ENCODE measurements at places on chromosomes 6 and 20.
A peak's percentile ranks its signal among the peaks of the same experiment; 100 is the strongest.

GRCh38 chr6:105304825-105305224 lies 98.1 kb downstream of the PREP start:
- DNase-seq = no peak

DNA sequence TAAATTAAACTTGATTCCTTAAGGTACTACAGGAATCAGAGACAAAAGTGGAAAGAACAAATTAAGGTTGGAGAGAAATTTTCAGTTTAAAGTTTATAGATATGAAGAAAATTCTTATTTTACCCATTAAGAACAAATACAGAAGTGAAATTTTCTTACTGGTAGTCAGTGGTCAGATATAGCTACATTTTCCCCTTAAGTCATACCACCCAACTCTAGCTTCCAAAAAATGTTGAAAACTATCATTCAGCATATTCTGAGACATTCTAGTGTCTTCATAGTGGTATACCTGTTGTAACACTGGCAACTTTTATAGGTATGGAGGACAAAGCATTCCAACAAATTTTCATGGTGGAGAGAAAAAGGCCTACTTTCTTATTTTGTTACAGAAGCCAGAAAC lies 15.6 kb upstream of the SUMO4 start:
- DNase-seq = no peak

- DNase-seq = no peak
These were observed 552.3 kb downstream of the KIF16B start for GRCh38 chr20:16020971-16021370.

- no peak for DNase-seq
These were observed 86.4 kb downstream of the OPRM1 start for GRCh38 chr6:154125421-154125820.

DNA sequence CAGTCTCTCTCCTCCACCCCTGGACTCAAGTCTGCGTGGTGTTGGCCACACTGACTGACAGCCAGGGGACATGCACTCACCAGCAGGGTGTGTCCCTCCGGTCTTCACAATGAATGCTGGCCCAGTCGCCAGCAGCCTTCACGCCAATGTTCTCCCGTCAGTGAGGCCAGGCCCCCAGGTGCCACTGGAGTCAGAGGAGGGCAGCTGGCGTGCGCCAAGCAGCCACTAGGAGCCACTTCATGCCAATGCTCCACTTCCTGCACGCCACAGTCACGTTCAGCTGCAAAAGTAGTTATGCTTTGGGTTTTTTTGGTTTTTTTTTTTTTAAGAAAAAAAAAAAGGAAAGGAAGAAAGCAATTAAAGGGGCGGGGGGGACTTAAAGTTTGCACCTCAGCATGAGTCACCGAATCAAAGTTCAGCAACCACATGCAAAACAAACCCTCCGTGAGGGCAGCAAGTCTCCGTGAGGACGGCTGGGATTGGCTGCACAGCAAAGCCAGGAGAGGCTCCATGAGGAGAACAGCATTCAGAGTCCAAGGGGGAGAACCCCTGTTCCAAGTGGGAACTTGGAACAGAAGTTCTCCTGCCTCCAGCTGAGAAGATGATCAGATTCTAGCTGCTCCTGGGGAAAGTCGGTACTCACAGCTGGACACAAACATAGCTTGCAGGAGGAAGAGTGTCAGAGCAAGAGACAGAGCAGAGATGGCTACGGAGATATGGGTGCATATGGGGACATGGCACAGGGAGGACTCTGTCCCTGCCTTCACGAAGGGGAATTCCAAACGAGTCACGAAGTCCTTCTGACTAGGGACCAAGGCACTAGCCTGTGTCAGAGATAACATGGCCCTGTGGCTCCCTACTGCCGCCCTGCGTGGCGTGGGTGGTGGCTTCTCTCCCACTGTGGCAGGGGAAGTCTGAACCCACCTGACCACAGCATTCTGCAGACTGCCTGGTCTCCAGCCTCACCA lies at the start of gene ZC3H12D:
Gene ZC3H12D, minus strand, starts transcription at position 282 of the 968 bp plus-strand sequence. CDS start 10,471 bp downstream, outside the sequence.
- peak; percentile 38 for DNase-seq

- peak; percentile 63 for DNase-seq
These were observed 104.9 kb upstream of the NXT1 start for GRCh38 chr20:23245553-23246181.

DNA sequence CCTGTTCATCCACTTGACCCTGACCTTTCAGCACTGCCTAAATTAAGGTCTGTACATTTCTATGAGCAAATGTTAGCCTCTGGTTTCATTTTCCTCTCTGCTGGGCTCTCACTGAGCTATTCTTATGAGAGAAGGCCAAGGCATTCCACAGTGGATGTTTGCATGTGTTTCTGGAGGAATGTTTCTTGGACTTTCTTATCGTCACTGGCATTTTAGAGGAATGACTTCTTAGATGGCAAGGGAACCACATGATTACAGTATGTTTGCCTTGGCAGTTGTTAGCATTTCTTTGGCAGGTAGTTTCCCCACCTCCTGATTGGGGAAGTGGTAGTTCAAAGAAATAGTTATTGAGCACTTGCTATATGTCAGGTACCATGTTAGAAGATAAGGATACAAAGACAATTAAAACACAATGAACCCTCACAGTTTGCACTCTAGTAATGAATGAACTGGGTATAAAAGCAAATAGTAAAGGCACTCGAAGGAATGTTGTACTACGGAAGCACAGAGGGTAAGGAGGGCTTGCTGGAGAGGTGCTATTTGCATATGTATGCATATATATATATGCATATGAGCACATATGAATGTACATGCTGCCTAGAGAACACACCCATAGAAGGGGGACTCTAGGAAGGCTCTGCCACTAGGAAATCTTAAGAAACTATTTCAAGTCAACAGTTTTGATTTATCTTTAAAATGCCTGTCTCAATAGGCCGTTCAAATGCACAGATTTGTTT lies 307.4 kb downstream of the EYA4 start:
- DNase-seq = peak; percentile 41
